ENCODE measurements at places on chromosomes 1 and 21.

DNA sequence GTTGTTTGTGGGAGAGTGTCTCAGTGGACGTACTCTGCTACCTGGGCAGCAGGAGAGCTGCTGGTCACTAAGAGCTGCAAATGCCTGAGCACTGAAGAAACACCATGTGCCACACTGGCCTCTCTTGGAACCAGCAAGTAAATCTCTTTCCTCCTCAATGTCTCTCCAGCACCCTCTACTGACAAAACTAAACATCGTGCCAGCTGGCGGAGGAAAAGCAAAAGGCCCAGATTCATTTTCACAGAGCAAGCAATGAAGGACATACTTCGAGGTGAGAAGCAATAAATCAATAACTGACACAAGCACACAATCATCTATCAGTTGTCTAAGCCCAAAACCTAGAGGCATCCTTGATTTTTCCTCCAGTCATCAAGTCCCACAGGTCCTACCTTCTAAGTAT lies 78.1 kb downstream of the RERE start:
- DNase-seq: no peak

DNA sequence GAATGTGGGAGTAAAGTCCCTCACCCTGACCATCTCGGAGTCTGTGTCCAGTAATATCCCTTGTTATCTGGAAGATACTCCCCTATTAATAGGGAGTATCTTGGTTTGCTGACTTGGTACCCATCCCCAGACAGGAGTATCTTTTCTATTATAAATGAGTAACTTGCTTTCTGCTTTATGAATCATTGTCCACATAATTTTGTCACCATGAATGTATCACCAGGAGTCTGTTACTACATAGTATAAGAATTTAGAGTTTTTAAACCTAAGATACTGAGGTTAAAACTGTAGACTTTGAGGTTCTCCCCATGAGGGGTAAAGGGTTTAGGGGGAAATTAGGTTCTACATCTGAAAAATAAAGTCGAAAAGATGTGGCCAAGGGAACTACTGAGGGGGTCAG lies 175.6 kb downstream of the FCRL5 start:
- no peak for DNase-seq

DNA sequence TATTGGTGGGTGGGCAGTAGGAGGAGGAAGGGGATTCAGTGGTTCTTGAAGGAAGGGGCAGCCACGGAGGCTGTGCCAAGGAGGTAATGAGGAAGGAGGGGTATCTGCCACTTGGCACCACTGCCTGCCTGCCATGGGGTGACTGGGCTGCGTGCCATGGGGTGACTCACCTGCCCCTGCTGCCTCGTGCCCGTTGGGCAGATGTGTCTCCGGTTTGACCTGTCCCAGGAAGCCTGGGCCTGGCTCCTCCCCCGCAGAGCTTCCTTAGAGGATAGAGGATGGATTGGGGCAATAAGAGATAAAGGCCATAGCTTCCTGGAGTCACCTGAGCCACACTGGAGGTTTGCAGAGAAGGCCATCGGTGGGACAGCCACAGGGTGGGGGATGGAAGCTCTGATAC lies 1.7 kb downstream of the PADI3 start:
- DNase-seq: peak; percentile 92

DNA sequence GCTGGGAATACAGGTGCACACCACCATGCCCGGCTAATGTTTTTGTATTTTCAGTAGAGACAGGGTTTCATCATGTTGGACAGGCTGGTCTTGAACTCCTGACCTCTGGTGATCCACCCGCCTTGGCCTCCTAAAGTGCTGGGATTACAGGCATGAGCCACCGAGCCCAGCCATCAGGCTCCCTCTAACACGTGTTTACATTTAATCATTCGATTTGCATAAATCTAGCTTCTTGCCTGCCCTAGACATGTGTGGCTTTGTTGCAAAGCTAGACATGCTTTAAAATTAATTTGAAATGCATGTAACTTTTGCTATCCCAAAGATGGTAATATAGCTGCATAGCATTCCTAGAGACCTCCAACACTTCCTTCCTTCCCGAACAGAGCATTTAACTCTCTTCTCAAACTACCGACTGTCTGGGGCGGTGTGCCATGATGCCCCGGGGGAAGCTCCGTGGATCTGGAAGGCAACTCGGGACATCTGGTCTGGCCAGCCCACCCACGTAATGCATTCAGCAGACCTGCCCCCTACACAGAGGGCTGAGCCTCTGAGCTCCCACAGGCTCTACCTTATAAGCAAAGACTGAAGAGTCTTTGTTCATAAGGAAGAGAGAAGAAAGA lies 34.6 kb upstream of the NID1 start:
- no peak for DNase-seq

DNA sequence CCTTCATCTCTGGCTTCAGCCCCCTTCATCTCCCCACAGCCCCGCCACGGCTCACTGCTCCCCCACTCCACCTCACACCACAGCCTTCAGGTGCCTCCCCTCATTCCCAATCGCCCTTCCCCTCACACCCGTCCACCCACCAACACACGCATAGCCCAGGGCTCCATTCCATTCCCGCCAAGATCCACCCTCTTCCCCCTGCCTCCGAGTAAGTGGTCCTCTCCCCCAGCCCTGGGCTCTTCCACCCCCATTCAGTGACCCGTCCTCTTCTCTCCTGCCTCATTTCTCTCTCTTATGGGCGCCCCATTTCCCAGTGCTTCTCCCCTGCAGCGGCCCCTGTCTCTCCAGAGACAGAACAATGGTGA lies 53.2 kb downstream of the VWA5B1 start:
- DNase-seq: no peak

- DNase-seq: no peak
Observed at GRCh38 chr1:47559944-47560695, 122.3 kb downstream of the FOXD2 start.

Data from PC-3 (cell line).